ENCODE measurements at places on chromosomes 4 and X.

DNA sequence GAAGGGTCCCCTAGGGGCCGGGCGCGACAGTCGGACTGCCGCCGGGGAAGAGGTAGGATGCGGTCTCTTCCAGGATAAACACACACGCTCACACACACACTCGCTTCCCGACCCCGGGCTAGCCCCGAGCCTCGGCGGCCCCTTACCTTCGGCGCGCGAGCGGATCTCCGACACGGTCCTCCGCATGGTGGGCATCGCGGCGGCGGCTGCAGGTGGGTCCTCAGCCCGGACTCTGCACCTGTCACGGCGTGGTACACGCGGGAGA lies 294 bp downstream of the ATP8A1 start:
- no peak for DNase-seq

GRCh38 chrX:151896734-151897474 lies 15.8 kb upstream of the MAGEA4 start:
- no peak for DNase-seq

- no peak for DNase-seq
These were observed 3.2 kb downstream of the MAOB start for GRCh38 chrX:43878906-43879526.

GRCh38 chr4:8644461-8644891 lies 51.9 kb downstream of the CPZ start:
- no peak for DNase-seq

- no peak for DNase-seq
These were observed 11.0 kb upstream of the OTC start for GRCh38 chrX:38341442-38341841.

DNA sequence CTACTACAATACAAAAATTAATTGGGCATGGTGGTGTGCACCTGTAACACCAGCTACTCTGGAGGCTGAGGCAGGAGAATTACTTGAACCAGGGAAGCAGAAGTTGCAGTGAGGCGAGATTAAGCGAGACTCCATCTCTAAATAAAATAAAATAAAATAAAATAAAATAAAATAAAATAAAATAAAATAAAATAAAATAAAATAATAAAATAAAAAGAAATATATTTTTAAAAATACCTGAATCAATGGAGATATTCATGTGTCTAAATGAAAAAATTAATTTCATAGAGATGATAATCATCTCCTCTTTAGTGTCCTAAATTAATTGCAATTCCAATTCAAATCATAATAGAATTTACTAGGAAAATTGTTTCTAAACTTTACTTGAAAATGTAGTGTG lies 406.1 kb upstream of the POU3F4 start:
- no peak for DNase-seq

All from CD4-positive, alpha-beta T cell treated with Interleukin-6 at 100 ng/mL for 8 hours (primary cell).